Stimulated activated CD8-positive, alpha-beta memory T cell treated with anti-CD3 and anti-CD28 coated beads, Interleukin-2, amount 100 ng/mL, for 1 hour (primary cell): ENCODE measurements at places on chromosomes 6 and 20.

DNA sequence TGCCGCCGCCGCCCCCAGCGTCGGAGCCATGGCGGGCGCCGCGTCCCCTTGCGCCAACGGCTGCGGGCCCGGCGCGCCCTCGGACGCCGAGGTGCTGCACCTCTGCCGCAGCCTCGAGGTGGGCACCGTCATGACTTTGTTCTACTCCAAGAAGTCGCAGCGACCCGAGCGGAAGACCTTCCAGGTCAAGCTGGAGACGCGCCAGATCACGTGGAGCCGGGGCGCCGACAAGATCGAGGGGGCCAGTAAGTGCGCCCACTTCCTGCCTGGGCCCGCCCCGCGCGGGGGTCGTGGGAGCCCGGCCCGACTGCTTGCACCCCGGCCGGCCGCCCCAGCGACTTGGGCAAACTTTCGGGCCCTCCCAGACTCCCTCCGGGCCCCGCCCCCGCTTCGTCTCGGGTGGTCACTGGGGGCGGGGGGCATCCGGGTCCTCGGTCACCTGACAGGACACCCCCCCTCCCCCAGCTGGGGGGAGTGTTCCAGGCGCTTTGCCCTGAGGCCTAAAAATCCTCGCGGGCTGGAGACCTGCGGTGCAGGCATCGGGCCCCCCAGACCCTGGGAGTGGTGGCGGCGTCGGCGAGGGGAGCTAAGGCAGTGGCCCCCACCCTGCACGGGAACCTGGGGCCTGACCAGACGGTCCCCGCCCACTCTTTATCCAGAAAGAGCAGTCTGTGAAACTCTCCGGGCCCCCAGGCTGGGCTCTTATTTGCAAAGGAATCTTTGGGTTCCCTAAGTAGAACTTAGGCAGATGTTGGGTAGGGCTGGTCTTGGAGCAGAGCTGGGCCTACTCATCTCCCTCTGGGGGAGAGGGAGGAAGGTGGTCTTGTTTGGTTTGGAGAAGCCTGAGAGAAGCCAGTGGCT, 501 bp downstream of the PLCG1 start:
- peak; percentile 24 for DNase-seq

DNA sequence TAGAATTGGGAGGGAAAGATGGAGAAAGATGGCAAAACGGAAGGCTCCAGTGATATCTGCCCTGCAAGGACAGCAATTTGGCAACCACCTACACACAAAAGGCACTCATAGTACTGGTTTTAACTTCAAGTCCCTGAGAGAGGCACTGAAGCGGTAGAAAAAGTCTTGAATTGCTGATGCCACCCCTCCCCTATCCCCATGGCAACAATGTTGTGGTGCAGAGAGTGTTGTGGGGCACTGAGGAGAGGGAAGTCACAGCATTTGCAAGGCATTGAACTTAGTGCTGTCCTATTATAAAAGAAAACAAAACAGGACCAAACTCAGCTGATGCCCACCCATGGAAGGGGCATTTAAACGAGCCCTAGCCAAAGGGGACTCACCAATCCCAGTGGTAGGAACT, 343.7 kb downstream of the HAO1 start:
- DNase-seq: no peak

DNA sequence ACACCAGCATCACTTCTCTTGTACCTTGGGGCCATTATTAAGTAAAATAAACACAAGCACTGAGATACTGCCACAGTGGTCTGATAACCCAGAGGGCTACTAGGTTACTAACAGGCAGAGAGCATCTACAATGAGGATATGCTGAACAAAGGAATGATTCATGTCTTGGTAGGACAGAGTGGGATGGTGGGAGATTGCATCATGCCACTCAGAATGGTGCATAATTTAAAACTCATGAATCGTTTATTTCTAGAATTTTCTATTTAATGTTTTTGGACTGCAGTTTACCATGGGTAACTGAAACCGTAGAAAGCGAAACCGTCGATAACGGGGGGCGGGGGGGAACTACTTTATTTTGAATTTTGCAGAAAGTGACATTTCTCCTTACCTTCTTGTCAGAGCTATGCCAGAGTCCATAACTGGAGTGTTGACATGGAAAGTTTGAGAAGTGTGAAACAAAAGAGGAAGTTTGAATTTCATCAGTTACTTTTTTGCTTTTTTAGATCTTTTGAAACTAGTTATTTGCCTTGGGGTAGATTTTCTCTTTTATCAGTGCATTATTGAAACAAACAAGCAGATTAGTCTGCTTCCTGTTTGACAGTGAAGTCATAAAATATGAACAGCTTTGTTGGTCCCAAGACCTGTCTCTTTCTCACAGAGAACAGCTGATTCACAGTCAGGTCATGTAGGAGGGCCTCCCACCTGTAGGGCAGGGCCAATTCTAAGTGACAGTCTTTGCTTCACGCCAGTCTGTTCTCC, 124.9 kb downstream of the KLHL32 start:
- DNase-seq: no peak

DNA sequence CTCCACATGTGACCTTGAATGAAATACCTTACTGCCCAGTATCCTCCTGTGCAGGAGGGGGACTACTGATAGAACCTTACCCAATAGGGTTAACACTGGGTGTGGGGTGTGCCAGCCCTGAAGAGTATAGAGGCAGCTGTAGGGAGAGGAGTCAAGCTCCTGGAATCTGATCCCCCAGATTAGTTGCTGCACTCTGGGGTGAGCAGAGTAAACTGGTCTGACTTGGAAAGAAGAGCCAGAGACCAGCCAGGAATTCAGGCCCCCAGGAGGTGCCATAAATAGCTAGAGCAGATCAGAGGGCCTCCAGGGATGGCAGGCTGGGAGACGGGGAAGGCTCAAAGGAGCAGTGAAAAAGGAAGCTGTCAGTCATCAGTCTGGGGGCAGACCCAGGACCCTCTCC, 3.5 kb upstream of the APOBEC2 start:
- DNase-seq: no peak

DNA sequence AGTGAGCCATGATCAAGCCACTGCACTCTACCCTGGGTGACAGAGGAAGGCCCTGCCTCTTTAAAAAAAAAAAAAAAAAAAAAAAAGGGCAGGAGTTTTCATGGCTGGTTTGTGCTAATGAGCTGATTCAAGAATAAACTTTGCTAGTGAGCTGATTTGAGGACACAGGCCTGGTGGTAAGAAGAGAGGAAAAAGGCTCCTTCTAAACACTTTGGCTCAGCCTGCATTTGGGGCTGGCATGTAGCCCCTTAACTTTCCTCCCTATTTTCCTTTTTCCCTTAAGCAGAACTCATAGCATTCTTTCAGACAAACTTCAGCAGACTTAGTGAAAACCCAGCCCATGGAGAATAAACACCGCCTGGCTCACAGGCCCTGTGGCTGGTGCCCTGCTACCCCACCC, 432.7 kb downstream of the PTPRT start:
- DNase-seq: no peak

DNA sequence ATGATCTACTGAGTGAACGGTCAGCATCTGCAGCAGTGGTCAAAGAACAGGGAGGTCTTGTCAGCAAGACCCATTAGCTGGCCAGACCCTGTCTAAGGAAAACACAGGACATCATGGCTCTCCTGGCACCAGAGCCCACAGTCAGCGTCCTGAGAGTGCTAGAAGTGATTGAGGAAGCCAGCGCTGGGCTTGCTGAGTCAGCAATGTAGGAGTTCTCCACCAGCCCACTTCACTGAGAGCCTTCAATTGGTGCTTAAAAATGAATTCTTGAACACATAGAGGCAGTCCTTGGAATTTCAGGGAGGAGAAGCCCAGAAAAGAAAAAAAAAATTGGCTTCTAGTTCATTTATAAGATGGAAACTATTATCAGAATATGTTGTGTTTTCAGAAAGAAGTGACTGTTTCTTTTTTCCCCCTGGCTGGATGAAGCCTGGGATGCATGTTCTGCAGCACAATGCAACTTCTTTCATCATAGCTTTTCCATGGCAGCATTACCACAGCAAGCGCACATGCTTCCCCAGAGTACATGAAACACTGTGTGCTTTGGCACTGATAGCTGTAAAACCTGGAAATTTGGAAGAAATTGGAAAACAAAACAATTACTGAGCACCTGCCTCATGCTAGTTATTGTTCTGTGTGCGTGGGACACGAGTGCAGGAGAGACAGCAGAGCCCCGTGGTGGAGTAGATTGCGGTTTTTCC, 899.9 kb downstream of the C6orf118 start:
- DNase-seq: no peak

DNA sequence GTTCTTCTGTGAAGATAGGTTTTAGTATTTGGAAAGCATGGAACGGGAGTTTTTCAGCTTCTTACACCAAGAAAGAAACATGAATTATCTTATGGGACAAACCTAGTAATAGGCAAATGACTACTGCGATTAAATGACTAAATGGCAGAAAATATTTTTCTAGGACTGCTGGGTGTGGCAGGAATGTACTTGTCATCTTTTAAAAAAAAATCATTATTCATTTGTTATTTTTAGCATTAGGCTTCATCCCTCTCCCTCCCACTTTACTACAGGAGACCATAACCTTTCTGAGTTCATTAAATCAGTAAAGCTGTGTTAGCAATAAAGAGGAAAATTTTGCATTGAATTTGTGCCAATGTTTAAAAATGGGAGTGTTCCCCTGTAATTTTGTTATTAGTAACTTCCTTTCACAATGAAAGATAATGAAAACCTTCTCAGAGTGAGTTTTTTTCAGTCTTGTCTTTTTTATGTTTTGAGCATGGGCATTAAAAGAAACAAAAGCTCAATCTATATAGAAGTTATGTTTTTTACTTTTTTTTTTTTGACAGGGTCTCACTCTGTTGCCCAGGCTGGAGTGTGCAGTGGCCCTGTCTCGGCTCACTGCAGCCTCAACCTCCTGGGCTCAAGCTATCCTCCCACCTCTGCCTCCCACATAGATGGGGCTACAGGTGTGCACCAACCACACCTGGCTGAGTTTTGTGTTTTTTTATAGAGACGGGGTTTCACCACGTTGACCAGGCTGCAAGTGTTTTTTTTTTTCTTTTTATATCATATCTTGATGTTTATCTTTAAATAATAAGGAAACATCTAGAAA, 105.6 kb upstream of the CLDN20 start:
- DNase-seq: no peak

GRCh38 chr20:910132-910869, 5.8 kb downstream of the ANGPT4 start:
- no peak for DNase-seq

DNA sequence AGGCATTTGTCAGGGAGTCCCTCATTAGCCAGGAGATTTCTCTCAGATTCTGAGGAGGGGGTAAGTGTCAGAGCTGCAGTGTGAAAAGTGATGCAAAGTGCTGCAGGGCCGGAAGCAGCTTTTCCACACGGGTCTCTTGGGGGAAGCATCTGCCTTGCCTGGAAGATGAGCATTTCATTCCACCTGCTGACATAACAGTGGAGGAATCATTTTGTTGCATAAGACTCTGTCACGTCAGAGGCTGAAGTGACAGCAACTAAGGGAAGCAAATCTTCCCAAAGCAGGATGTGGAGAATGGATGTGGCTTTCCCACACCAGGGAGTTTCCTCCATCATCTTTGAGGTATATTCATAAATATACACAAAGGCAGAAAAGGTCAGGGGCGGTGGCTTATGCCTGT, 22.8 kb downstream of the DCBLD1 start:
- DNase-seq: no peak

DNA sequence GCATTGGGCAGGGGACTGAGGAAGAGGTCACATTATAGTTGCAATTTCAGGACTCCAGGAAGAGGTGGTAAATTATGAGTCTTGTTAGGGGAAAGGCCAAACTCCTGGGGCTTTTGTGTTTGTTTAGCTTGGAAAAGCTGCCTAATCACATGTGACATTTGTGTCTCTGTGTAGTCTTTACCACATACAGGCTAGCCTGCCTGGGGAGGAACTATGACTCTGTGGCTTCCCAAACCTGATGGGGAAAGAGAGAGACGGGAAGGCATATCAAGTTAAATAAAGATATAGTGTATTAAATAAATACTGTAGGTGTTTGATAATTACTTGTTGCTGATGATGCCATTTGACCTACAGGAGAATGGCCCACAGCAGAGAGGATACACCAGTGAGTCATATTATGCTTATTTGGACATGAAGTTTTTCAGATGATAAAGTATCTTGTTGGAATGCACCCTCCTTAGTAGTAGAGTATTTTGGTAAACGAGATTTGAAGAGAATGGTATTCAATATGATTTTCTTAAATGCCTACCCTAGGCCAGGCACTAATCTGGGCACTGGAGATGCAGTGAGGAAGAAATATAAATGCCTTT, 4.0 kb downstream of the BLTP3A start:
- DNase-seq: no peak

- DNase-seq: no peak
Measured at GRCh38 chr20:8631271-8631670, 437.6 kb upstream of the PLCB4 start.

DNA sequence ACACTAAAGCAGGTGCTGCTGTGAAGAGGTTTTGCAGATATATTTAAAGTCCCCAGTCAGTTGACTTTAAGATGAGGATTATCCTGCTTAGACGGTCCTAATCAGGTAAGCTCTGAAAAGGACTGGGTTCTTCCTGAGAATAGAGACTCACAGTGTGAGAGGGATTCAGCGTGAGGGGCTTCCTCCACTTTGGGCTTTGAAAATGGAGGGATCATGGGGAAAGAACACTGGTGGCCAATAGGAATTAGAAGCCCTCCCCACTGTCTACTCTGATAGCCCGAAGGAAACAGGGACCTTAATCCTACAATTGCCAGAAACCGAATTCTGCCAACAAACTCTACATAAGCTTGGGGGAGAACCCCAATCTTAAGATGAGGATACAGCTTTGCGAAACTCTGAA, 29.7 kb upstream of the HLA-G start:
- DNase-seq: no peak

GRCh38 chr6:110277100-110277665, 81.0 kb downstream of the METTL24 start:
- no peak for DNase-seq

DNA sequence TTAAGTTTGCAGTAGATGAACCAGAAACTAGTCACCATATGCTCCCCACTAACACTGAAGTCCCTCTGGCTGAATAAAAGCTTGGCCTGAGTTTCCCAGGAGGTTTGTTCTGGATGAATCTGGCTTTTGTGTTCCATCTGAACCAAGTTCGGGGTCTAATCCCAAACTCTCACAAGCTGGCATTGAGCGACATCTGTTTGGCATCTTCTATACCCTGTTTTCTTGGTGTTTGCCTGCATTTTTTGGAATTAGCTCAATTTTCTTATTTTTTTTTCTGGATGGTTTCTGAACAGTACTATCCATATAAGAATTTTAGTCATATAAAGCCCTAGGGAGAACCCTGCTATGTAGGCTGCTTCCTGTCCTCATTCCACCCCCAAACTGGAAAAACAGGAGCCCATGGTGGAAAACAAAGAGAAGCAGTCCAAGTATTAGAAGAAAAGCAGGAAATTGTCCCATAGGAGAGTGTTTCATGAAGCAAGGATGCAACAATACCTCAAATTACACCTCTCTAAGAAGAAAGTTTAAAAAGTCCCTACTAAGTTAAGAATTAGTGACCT, 737.1 kb downstream of the DHX35 start:
- no peak for DNase-seq

- DNase-seq: no peak
Measured at GRCh38 chr20:6705926-6706548, 61.4 kb upstream of the BMP2 start.
